Left lung (tissue), 14 donors: ENCODE measurements at places on chromosomes 3 and 15.

DNA sequence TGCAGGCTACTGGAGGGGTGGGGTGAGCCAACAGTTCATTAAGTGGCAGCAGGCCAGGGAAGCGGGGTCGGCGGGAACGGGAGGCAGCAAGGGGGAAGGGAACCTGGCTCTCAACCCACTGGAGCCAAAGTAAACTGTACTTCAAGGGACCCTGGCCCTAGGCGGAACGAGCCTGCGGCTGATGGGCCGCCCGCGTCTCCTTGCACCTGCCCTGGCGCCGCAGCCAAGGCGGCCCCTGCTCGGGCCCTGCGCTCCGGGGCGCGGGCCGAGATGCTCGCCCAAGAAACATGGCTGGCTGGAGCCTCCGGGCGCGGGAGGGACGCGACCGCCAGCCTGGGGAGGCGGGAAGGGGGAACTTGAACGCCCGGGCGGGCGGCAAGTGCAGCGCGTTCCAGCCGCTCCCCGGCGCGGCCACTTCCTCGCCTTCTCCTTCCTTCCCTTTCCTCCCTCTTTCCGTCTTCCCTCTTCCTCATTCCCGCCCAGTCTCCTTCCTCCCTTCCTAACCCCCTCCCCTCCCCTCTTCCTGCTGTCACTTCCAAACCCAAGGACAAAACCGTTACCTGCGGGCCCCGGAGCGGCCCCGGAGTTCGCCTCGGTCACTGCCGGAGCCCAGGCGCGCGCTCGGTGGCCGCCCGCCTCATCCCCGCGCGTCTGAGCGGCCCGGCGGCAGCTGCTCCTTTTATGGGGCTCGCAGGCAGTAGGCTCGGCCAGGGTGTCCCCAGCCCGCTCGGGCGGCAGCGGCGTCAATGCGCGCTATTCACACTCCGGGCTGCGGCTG is 489.7 kb downstream of the MAGI1 start:
- H3K4me1 ChIP-seq: no peaks in the 10 kb centered on the region
- DNase-seq: peak; percentile 24
- no peak overlapping the region for H3K27ac ChIP-seq
- H3K4me3 ChIP-seq: peak overlapping the region; percentile 44
- H3K36me3 ChIP-seq: no peaks in the 10 kb centered on the region

DNA sequence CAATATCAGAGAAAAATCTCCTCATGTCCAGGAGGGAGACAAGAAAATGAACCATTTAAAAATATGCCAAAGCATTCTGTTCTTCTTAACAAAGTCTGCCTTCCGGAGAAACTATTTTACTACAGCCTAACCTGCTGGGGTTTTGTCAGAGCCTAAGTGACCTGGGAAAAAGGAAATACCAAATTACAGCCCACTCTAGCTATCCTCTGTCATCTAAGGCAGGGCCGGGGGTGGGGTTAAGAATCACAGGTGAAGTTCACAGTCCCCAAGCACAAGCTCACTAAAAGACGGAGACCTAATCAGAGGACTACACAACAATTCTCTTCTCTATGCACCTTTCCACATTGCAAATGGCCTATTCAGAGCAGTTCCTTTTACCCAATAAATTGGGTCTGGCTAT is 116.6 kb downstream of the TRIM42 start:
- H3K4me3 ChIP-seq: no peak overlapping the region
- no peak for DNase-seq
- H3K27ac ChIP-seq: no peak overlapping the region
- H3K4me1 ChIP-seq: no peaks in the 10 kb centered on the region
- no peaks in the 10 kb centered on the region for H3K36me3 ChIP-seq

- DNase-seq: no peak
- H3K27ac ChIP-seq: no peak overlapping the region
- H3K36me3 ChIP-seq: no peaks in the 10 kb centered on the region
- H3K4me1 ChIP-seq: no peaks in the 10 kb centered on the region
- H3K4me3 ChIP-seq: no peak overlapping the region
Measured at GRCh38 chr3:196208942-196209695, 2.1 kb downstream of the ZDHHC19 start.

DNA sequence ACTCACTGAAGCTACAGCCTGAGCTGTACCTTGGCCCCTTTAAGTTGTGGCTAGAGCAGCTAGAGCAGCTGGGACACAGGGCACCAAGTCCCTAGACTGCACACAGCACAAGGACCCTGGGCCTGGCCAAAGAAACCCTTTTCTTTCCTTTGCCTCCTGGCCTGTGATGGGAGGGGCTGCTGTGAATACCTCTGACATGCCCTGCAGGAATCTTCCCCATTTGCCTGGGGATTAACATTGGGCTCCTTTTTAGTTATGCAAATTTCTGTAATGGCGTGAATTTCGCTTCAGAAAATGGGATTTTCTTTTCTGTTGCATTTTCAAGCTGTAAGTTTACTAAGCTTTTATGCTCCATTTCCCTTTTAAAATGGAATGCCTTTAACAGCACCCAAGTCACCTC is 611.2 kb upstream of the ARPP21 start:
- no peak overlapping the region for H3K27ac ChIP-seq
- no peaks in the 10 kb centered on the region for H3K27me3 ChIP-seq
- DNase-seq: no peak

- H3K4me3 ChIP-seq: no peak overlapping the region
- DNase-seq: no peak
- no peaks in the 10 kb centered on the region for H3K4me1 ChIP-seq
- peaks cover 24% of the 10 kb centered on the region for H3K27me3 ChIP-seq
Measured at GRCh38 chr3:53936347-53936746, 44.7 kb upstream of the SELENOK start.

DNA sequence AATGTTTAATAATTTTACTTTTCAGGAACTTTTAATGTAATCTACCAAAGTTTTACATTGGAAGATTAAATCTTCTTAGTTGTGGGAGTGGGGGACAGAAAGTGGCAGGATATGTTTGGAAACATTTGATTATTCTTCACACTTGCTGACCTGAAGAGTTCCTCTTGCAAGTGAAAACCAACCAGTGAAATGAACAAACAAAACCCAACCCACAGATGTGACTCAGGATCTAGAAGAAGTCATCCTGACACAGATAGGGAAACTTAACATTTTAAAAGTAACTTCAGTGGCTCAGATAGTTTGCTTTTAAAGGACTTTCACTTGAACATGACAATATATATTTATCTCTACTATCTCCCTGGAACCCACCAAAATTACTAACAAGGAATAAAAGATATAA is 55.4 kb downstream of the ASTE1 start:
- H3K36me3 ChIP-seq: no peaks in the 10 kb centered on the region
- DNase-seq: no peak
- no peaks in the 10 kb centered on the region for H3K4me1 ChIP-seq
- H3K4me3 ChIP-seq: no peak overlapping the region
- no peaks in the 10 kb centered on the region for H3K27me3 ChIP-seq

- no peak for DNase-seq
- peaks cover 51% of the 10 kb centered on the region for H3K4me1 ChIP-seq
- peaks cover 13% of the 10 kb centered on the region for H3K36me3 ChIP-seq
- peak overlapping the region; percentile 93 for H3K4me3 ChIP-seq
- H3K27ac ChIP-seq: peak overlapping the region; percentile 98
Measured at GRCh38 chr15:101652786-101653430, 727 bp upstream of the TM2D3 start.

- H3K27ac ChIP-seq: no peak overlapping the region
- H3K4me1 ChIP-seq: no peaks in the 10 kb centered on the region
- no peak for DNase-seq
- H3K27me3 ChIP-seq: no peaks in the 10 kb centered on the region
- no peaks in the 10 kb centered on the region for H3K36me3 ChIP-seq
- no peak overlapping the region for H3K4me3 ChIP-seq
Measured at GRCh38 chr3:155407331-155407730, 113.8 kb upstream of the STRIT1 start.

DNA sequence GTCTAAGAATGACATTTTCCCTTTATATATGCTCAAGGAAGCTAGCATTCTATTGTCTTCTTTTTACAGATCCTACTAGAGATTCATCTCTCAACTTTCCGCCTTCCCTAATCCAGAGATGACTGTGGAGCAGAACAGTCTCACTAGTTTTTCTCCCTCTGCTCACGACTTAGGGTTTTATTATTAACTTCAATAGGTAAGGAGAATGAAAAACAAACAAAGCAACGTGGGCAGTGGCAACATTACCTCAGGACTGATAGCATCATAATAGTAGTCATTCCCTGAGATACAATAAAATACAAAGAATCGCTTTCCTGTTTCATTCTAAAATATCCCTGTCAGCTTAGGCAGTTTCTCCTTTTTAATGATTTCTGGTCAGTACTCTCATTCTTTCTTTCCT is 154.3 kb upstream of the PLAAT1 start:
- no peaks in the 10 kb centered on the region for H3K27me3 ChIP-seq
- H3K27ac ChIP-seq: no peak overlapping the region
- no peak for DNase-seq
- H3K36me3 ChIP-seq: no peaks in the 10 kb centered on the region
- H3K4me3 ChIP-seq: no peak overlapping the region

- H3K4me3 ChIP-seq: no peak overlapping the region
- H3K36me3 ChIP-seq: no peaks in the 10 kb centered on the region
- peaks cover 8% of the 10 kb centered on the region for H3K4me1 ChIP-seq
Measured at GRCh38 chr3:132321304-132321703, 4.1 kb downstream of the ACP3 start.

- H3K27ac ChIP-seq: no peak overlapping the region
- no peaks in the 10 kb centered on the region for H3K27me3 ChIP-seq
- H3K4me1 ChIP-seq: no peaks in the 10 kb centered on the region
- no peak overlapping the region for H3K4me3 ChIP-seq
Measured at GRCh38 chr3:120798346-120798745, 55.8 kb downstream of the GTF2E1 start.

DNA sequence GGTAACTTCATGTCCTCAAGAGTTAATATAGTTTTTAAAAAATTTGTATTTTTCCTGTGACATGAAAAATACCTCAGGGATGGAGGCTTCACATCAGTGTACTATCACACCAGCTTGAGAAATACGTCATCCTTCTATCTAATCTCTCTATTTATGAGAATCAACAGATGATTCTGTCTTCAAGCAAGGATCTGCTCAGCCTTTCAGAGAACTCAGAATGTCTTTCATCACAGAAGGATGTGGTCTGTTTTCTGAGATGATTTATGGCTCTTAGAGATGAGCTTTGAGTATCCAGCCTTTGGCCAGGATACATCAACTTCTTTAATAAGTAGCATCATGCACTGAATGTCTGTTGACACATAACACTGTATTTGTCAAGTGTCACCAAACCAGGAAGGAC is 193.9 kb downstream of the DTWD1 start:
- no peaks in the 10 kb centered on the region for H3K4me1 ChIP-seq
- DNase-seq: no peak
- H3K27me3 ChIP-seq: no peaks in the 10 kb centered on the region
- H3K27ac ChIP-seq: no peak overlapping the region

- H3K27me3 ChIP-seq: no peaks in the 10 kb centered on the region
- no peaks in the 10 kb centered on the region for H3K36me3 ChIP-seq
- peaks cover 48% of the 10 kb centered on the region for H3K4me1 ChIP-seq
Measured at GRCh38 chr3:129587566-129588210, 18.8 kb downstream of the PLXND1 start.

- H3K27me3 ChIP-seq: no peaks in the 10 kb centered on the region
- peak; percentile 61 for DNase-seq
Measured at GRCh38 chr3:63937661-63938651, 25.8 kb upstream of the SCAANT1 start.

- H3K27me3 ChIP-seq: no peaks in the 10 kb centered on the region
- no peak overlapping the region for H3K27ac ChIP-seq
- no peaks in the 10 kb centered on the region for H3K4me1 ChIP-seq
- DNase-seq: peak; percentile 15
Measured at GRCh38 chr3:123286308-123287023, 84.7 kb downstream of the SEC22A start.

DNA sequence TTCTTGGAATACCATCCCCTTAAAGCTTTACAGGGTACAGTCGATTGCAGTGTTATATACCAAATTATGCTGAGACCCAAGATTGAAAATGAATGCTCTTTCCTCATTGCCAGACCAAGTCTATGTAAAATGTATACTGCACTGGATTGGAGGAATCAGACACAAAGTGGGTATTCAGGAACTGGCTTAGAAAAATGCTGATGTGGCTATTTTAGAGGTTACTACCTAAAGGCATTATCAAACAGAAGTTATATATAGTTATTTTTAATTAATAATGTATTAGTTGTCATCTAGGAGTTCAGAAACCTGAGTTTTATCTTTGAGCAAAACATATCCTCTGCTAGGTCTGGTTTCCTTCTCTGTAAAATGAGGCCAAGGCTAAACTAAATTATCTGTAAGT is 3.6 kb upstream of the SPG21 start:
- DNase-seq: no peak
- H3K36me3 ChIP-seq: no peaks in the 10 kb centered on the region
- H3K27me3 ChIP-seq: no peaks in the 10 kb centered on the region

GRCh38 chr15:23760024-23760423 is 72.9 kb upstream of the NDN start:
- no peak for DNase-seq
- H3K27ac ChIP-seq: no peak overlapping the region
- no peaks in the 10 kb centered on the region for H3K36me3 ChIP-seq
- H3K4me3 ChIP-seq: no peak overlapping the region
- H3K27me3 ChIP-seq: no peaks in the 10 kb centered on the region
- H3K4me1 ChIP-seq: no peaks in the 10 kb centered on the region
